NCI-H1436 treated with DMSO at 0.1 percent for 48 hours (cell line): ENCODE measurements at places on chromosomes 13 and 19.

GRCh38 chr19:11244846-11245589 lies 5.6 kb downstream of the ANGPTL8 start:
- no peak for DNase-seq

DNA sequence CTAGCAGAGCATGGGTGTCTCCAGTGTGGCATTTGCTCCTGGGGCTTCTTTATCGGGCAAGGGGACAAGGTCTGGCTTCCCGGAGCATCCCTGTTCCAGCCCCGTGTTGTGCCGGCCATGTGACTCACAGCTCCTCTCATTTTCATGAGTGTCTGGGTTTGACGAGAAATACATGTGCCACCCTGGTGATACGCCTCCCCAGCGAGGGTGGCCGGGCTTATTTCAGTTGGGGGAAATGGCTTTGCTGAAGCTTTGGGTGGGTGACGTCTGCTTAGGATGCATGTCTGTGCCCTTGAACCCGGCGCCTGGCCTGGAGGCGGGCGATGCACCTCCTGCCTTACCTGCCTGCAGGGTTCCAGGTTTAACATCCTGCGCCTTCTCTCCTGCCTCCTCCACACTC lies 61.9 kb upstream of the LDLR start:
- DNase-seq: no peak

- DNase-seq: no peak
Observed at GRCh38 chr13:76724421-76724820, 161.8 kb downstream of the KCTD12 start.

DNA sequence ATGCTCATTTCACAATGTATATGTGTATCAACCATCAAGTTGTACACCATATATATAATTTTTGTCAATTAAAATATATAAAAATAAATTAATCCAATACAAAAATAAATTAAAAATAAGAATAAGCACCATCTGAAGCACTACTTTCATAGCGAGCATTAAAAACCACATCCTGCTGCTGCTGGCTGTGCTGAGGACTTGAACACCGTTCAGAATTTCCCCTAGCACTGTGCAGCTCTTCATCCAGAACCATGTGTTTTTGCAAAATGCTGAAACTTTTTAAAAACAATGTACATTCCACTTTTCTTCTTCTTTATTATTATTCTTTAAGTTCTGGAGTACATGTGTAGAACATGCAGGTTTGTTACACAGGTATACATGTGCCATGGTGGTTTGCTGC lies 40.0 kb upstream of the FOXO1 start:
- DNase-seq: no peak

DNA sequence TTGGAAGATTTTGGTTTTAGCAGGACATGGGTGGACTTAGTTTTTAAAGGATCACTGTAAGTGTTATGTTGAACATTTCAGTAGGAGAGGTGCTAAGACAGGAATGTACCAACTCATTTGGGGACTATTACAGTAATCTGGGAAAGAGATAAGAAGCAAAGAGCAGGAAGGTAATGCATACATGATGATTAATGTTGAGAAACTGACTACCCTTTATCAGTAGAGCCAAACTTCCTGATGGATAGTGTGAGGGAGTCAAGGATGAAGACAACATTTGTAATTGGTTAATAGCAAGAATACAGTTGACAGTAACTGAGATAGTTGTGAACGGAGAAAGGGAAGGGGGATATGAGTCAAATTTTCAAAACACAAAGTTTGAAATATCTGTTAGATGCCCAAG lies 421.9 kb upstream of the PRR20A start:
- DNase-seq: no peak

- no peak for DNase-seq
Observed at GRCh38 chr19:51467864-51468544, 9.8 kb upstream of the SIGLEC8 start.

- no peak for DNase-seq
Observed at GRCh38 chr19:19111967-19112580, 26.2 kb downstream of the TMEM161A start.

GRCh38 chr13:34224877-34225276 lies 406.9 kb downstream of the RFC3 start:
- DNase-seq: no peak

- no peak for DNase-seq
Observed at GRCh38 chr13:40329781-40330485, 336.5 kb downstream of the FOXO1 start.

GRCh38 chr19:42198676-42199439 lies 18.6 kb downstream of the DEDD2 start:
- DNase-seq: no peak

DNA sequence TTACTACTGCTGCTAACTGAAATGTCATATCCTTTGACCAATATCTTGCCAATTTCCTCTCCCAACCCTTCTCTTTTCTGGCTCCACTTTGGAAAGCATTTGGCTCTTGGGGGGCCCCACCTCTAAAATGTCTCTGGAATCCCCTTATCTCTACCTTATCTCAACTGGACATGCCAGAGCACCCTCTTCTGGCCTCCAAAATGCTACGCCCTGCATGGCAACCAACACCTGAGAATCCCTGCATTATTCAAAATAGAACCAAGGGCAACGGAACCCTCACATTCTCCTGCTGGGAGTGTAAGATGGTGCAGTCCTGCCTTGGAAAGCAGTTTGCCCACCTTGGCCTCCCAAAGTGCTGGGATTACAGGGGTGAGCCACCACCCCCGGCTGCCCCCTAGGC lies 35.3 kb downstream of the CERS4 start:
- DNase-seq: no peak

DNA sequence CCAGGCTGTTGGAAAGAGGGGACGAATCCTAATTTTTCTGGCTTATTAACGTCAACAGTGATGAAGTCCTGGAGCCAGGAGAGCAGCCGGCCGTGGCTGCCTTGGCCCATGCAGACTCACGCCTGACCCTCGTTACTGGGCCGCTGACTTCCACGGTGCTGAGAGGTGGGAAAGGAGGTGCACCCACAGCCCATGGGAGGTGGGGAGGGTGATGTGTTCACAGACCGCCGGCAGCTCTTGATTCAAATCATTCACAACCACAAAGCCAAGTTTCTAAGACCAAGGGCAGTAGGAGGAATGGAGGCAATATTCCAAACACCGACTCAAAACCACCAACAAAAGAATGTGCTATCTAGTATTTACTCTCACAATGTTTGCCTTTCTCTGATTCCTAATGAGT lies 24.3 kb downstream of the COL4A2 start:
- no peak for DNase-seq

GRCh38 chr19:18586306-18586705 lies 2.3 kb upstream of the REX1BD start:
- no peak for DNase-seq

GRCh38 chr13:33794576-33794975 lies 23.4 kb upstream of the RFC3 start:
- no peak for DNase-seq

DNA sequence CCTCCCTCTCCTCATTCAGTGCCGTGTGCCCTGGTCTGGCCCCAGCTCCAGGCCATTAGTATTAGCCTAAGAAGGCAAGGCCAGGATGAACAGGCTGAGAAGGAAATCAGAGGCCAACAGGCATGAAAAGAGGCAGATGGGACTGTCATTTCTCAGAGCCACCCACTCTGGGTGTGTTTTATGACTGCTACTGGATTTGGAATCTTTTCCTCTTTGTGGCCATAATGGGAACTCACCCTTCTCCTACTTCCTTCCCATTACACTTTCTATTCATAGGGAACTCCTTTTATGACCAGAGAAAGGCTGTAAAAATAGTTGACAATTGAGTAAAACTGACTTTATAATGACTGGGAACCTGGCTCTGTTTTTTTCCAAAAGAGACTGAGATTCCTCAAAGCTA lies 17.7 kb downstream of the CEACAM8 start:
- DNase-seq: no peak

- no peak for DNase-seq
Observed at GRCh38 chr13:52851137-52851962, 2.9 kb upstream of the PCDH8 start.

GRCh38 chr13:64332048-64332447 lies 2898.1 kb downstream of the PCDH9 start:
- DNase-seq: no peak

- DNase-seq: peak; percentile 44
Observed at GRCh38 chr13:46621792-46622629, 69.0 kb downstream of the LRCH1 start.

DNA sequence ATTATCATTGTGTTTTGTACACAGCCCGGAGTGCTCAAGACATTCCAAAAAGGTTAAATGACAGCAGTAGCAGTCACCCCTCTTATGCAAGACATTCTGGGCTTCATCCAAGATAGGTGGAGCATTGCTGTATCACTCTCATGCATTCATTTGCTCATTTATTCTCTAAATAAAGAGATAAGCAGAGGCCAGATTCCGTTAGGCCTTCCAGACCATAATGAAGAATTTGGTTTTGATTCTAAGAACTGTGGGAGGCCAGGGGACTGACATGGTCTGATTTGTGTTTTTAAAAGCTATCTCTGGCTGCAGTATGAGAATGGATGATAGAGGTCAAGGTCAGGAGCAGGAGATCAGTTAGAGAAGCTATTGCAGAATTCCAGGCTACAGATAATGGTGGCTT lies 145.8 kb downstream of the KCNRG start:
- no peak for DNase-seq

- no peak for DNase-seq
Observed at GRCh38 chr13:109101550-109102144, 472.2 kb downstream of the MYO16 start.
